Activated CD4-positive, CD25-positive, alpha-beta regulatory T cell (primary cell): ENCODE measurements at places on chromosomes 11 and 22.

GRCh38 chr22:46758867-46759290 is 3.6 kb upstream of the TBC1D22A start:
- DNase-seq, result no peak

DNA sequence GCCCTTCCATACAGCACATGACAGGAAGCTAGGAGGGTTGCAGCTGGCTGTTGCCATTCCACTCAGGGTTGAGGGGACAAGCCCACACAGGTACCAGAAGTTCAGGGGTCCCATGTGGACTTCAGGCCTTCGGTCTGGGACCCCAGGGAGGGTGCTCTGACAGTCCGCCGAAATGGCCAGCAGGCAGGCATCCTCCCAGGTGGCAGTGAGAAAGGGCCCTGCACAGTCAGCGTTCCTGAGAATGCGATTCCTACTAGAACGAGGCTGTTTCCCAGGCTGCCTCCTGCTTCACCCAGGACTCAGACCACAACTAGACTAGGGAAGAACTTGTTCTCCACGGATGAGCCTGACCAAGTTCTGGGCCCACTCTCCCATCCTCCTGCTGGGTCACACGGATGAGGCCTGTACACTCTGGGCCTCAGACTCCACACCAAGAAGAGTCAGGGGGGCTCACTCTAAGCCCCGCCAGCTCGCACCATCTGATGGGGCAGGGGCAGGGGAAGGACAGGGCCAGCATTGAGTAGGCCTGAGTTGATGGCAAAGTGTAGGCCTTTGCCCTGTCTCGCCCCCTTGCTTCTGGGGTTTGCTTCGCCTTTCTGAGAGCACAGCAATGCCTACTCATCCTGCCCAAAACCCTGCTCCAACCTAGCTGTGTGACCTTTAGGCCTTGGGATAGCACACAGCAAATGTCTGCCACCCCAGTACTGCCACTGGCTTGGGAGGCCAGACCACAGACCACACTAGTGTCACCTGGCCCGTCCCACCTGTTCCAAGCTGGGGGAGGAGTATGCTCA is 14.0 kb downstream of the KCNQ1OT1 start:
- no peak for DNase-seq

GRCh38 chr11:16789063-16789420 is 50.6 kb downstream of the C11orf58 start:
- DNase-seq, result no peak

GRCh38 chr11:61406067-61406466 is 13.7 kb downstream of the TMEM216 start:
- no peak for DNase-seq

DNA sequence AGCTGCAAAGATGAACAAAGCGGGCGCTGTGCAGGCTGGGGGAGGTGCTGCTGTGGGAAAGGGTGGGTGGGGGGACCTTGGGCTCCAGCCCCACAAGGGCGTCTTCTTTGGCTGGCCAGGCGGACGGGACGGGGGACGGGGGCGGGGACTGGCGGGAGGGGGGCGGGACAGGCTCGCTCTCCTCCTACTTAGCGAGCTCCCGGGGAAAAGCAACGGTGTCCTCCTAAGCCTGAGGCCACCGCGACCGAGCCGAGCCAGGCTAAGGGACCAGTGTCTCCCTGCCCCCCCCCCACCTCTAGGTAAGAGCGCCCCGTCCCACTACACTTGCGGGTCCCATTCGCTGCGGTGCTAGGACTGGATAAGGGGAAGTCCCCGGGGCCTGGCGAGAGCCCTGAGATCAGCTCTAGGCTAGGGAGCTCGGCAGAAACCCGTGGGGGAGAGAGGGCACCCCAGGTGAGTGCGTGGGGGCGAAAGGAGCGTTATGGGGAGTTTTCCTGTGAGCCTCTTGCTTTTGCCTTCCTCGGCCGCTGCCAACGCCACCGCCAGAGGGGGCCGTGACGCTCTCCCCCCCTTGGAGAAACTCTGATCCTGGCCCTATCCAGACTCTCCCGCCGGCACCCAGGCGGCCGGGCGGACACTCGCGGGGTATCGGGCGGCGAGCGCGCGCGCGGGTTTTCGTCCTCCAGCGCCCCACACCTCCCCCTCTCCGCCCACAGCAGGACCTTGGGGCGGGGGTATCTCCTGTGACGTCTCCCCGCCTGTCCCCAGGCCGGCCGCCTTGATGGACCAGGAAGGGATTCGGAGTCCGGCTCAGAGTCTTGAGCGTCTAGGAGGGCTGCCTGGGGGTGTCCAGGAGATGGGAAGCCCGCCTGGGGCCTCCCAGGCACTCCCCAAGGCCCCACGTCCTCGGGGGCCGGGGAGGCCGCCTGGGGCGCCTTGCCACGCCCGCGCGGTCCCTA is at the start of gene PHLDB1:
Gene PHLDB1 (plus strand): TSS at position 215 of the 959 bp plus-strand sequence. CDS start 6,222 bp downstream, outside the sequence.
- DNase-seq, result no peak

GRCh38 chr22:47260551-47260950 is 498.1 kb downstream of the TBC1D22A start:
- no peak for DNase-seq

DNA sequence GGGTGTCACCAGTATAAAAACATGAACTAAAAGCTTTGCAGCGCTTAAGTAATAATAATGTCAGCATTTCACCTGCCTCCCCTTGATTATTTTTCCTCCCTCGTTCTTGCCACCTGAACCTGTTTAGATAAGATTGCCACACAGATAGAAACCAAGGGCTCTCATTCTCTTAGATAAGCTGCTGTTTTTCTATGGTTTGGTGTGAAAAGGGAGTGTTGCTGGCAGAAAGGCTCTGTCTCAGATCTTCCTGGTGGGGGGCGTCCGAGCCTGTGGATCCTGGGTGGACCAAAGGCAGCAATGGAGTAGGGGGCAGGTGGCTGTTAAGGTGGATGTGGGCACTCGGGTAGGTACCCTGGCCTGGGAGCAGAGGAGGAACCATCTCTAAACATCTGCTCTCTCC is 147.5 kb downstream of the ST3GAL4 start:
- no peak for DNase-seq

GRCh38 chr11:92765965-92766371 is 203.5 kb upstream of the MTNR1B start:
- no peak for DNase-seq
